Psoas muscle (tissue), 8 donors: ENCODE measurements at places on chromosomes 5 and 9. TPM values are rescaled to one million over a fixed set of nuclear protein-coding genes. Genes with fewer than 3 reads are reported as not detected.

The TMEM215 gene
- not detected for polyA plus RNA-seq

The SLC36A2 gene
- polyA plus RNA-seq: 2.7 TPM

The C5orf22 gene
- polyA plus RNA-seq: 23.9 TPM

The PDE8B gene
- 0.48 TPM for polyA plus RNA-seq

The C8G gene
- 6.0 TPM for polyA plus RNA-seq

The CDKN2A gene
- polyA plus RNA-seq: not detected

The STK32A gene
- polyA plus RNA-seq: 0.42 TPM

The MYMK gene
- polyA plus RNA-seq: 0.60 TPM

The CDKN2B-AS1 gene
- polyA plus RNA-seq: not detected
